ENCODE measurements at places on chromosomes 3 and 15.

DNA sequence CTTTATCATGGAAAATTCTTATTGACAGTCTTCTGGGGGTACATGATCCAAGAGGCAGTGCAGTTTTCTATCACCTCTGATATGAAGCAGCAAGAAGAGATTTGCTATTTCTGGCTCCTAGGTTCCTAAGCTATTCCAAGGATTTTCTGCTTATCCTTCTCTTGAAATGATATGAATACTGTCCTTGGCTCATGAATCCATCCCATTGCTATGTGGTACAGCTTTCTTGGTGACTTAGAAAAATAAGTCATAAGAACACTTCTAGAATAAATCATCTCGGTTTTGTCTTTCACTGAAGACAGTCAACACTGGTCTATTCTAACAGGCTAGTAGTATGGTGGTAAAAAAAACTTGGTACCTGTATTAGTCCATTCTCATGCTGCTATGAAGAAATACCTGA is 333.6 kb upstream of the RASGRP1 start:
- DNase-seq, result no peak

DNA sequence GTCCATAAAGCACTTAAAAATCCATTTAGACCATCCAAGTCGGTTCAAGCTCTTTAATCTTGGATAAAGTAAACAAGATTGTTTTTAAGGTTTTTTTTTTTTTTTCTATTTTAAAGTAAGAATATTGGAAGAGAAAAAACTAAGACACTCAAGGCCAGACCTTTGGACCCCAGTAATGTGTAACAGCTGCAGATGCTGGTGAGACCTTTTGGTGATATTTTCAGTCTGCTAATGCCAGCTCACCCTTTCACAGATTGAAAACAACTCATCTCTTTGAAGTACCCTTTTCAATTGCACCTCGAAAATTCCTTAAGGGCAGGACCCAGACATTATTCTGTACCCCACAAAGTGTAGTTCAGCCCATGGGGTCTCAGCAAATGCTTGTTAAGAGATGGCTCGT is 260.7 kb upstream of the CTNNB1 start:
- DNase-seq, result no peak

- no peak for DNase-seq
Measured at GRCh38 chr15:88012233-88012632, 244.3 kb downstream of the NTRK3 start.

- no peak for DNase-seq
Measured at GRCh38 chr3:46303240-46303639, 50.7 kb upstream of the CCR2 start.

- peak; percentile 32 for DNase-seq
Measured at GRCh38 chr3:45890405-45890804, 4.1 kb downstream of the CCR9 start.

- DNase-seq, result no peak
Measured at GRCh38 chr3:119015942-119016341, 18.7 kb downstream of the IGSF11 start.

GRCh38 chr3:64541803-64542202 is 146.0 kb downstream of the ADAMTS9 start:
- DNase-seq, result no peak

DNA sequence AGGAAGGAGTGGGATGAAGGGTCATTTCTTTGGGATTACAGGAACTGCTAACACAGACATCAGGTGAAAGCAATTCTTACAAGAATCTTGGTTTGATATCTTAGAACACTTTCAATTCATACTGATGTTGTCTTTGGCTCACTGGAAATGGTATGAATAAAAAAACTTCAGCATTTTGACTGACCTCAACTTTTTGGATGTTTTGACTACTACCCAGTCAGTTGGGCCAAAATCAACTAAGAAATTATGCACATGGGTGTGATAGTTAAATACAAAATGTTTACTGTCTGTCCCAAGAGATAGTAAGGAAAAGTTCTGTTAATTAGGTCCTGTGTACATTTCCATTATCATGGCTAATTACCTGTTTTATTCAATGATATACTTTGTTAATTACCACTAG is 165.5 kb upstream of the LRIG1 start:
- no peak for DNase-seq

GRCh38 chr3:9041626-9042025 is 78.4 kb upstream of the RAD18 start:
- no peak for DNase-seq

DNA sequence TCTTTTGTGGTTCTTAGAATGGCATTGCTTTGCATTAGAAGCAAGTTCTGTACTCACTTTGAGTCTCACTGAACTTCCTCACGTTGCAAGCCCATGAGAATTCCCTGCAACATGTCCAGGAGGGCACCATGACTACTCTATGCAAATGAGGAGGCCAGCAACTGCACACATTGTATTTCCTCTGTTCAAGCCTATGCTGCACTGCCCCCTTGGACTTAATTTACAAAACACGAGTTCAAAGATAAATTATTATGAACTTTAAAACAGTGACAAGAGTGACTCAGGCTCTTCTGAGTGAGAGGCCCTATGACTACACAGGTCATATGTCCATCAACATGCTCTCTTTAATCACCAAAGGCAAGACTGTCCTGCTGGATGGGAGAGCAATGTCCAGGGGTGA is 484.2 kb upstream of the ATP11B start:
- DNase-seq, result peak; percentile 46

DNA sequence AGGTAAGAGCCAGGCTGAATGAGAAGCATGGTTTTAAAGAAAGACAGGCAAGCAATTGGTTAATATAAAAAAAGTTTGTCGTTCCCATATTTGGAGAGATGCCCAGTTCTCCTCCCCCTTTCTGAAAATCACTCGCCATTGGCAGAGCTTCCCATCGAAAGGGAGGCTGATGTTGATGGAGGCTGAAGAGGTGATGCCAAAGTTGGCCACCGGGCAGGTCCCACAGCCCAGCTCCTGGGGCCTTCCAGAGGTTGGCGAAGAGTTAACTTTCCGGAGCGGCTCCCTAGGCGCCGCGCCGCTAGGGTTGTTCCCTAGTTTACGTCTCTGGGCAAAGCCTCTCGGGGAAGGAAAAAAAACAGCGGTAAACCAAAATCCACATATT is 793 bp downstream of the PCOLCE2 start:
- DNase-seq, result peak; percentile 6

GRCh38 chr15:94042180-94042928 is 189.0 kb upstream of the MCTP2 start:
- DNase-seq, result peak; percentile 25

DNA sequence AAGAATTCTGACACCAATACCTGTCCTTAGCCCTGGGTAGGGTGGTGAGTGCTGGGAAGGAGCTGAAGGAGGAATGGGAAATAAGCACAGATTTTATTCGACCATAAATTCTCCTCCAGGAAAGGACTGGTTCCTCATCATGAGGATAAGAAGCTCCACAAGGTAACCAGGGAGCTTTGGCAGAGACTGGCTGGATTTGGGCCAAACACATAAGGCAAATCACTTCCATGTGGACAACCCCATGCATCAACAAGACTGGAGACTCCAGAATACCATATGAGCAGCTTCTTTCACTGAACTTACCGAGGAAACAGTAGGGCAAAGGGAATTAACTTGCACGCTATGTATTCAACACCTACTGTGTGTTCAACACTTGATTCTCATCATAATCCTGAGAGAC is 312.5 kb downstream of the NTRK3 start:
- no peak for DNase-seq

DNA sequence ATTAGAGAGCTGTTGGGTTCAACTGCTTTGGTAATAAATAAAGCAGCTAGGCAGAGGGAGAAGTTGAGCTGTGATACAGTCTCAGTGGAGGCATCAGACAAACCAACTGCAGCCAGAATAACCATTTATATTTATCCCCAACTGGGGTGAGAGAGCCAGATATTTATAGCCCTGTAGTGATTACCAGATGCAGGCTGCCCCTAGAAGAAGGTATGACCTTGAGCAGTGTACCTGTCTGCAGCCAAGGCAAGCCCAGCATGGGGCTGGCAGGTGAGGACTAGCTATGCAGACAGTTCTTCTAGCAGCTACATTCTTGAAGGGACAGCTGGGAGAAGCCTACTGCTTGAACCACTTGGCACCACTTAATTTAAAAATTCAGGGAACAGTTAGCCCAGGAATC is 144.4 kb upstream of the EPHA3 start:
- no peak for DNase-seq

GRCh38 chr3:39254806-39255449 is 24.9 kb downstream of the CX3CR1 start:
- DNase-seq, result peak; percentile 30

DNA sequence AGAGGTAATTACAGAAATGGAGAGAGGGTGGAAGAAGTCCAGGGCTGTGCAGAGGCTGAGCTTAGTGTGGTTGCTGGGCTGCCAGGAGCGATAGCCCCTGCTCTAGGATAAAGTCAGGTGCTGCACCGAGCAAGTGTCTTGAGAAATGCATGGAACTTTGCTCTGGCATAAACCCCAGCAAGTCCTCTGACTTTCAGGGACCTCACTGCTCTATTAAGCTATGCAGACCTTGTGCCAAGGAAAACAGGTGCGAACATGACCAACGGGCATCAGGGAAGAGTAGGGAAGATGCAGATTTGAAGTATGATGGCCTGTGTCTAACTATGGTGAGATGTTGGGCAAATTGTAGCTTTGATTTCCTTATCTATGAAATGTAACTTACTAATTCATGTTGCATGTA is 416.8 kb downstream of the NR2F2 start:
- DNase-seq, result no peak

DNA sequence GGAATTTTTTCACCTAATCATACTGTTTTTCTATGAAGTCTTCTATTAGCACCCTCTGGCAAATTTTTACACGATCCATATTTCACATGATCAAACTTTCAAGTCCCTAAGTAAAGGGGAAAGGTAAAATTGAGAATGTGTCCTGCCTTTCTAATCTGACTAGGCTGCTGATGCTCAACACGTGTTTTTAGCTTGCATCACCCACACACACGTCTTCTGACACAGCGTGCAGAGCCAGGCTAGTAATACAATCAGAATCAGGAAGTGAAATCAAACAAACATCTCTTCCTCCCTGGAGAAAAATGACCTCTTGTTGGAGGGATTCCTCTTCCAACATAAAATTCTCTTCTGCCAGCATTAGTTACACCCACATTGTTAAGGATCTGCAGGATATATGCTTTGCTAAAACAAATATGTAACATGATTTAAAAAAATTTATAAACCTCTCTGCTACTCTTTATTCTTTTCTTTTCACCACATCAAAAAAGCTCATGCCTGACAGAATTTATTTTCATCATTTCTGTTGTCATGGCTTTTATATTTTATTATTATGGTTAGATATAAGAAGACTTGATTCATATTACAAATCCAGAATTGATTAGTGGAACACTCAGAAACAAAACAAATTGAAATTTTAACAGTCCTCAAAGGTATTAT is 122.4 kb downstream of the RAP2B start:
- peak; percentile 92 for DNase-seq

DNA sequence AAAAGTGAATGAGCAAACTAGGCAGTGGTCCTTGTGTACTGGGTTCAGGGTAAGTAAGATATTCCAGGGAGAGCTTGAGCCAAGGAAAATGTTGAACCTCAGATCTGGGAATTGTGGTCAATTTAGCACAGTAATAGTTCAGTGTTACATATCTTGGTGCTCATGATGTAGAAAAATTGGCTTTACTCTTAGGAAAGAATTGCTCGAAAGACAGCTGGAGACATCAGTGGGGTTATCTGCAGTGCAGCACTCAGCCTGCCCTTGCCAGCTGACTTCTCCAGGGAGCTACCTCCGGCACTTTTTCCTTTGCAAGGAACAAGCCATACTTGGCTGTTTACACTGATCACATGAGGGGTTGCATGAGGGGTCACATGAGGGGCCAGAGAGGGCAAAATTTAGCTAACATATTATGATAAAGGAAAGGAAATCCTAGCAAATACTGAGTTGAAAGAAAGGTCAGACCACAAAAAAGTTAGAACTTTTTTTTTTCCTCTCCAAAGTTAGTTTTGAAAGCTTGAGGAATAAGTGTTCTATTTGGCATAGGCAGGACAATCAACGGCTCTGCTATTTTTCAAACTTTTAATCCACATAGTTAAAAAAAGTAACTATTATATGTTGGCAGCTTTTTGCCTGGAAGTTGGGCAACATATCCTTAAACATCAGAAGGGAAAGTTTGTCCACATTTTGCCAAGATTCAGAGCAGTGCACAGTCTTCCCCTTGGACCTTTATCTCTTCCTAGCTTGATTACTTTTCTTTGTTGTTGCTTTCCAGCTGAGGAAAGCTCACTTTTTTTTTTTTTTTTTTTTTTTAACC is 92.4 kb downstream of the COL6A6 start:
- no peak for DNase-seq

- DNase-seq, result peak; percentile 36
Measured at GRCh38 chr3:195401943-195402342, 40.9 kb downstream of the ACAP2 start.

DNA sequence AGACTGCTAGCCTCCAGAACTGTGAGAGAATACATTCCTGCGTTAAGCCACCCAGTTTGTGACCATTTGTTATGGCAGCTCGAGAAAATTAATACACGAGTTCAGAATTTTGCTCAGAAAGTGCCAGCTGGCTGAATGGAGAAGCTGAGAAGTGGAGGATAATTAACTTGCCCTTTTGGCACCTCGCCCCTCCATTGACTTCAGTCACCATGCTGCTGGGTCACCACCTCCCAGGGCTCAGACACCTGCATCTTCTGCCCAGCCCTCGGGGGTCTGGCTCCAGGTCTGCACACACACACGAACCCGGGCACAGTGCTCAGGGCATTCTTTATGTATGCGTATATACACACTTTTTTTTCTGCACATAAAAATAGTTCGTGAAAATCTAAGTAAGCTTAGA is 32.0 kb downstream of the AMOTL2 start:
- no peak for DNase-seq

GRCh38 chr3:149575961-149576564 is 81.8 kb downstream of the WWTR1 start:
- peak; percentile 100 for DNase-seq

DNA sequence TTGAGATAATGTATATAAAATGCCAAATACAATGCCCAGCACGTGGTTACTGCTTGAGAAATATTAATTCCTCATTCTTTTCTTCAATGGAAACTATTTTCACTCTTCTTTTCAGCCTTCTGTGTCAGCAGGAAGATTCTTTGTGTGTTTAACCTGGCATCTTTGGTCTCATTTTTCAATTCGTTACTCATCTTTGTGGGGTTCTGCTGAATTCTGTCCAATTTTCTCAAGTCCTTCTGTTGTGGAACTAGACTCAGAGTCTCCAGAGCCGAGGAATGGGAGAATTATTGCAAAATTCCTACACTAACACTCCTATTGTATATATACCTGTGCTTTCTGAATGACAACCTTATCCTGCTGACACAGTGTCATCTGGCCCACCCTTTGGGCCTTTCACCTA is 96.8 kb upstream of the RGMA start:
- DNase-seq, result no peak

- peak; percentile 59 for DNase-seq
Measured at GRCh38 chr15:62809115-62809967, 233.2 kb upstream of the TPM1 start.

DNA sequence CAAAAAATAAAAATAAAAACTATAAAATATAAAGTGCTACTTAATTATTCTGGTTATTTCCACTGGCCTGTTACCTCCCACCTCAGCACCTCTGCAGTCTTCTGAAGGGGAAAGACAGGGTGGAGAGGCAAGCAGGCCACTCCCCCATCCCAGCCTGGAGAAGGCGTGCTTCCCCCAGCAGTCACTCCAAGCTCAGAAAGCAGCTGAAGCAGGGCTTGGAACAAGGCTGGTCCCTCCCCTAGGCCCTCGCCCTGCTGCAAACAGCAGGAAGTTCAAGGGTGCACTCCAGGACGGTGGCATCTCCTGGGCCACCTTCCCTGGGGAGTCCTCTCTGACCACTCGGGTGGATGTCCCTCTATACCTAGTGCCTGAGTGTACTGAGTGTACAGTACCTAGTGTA is 21.4 kb downstream of the CACNA2D2 start:
- no peak for DNase-seq

Measured in bronchial epithelial cell (primary cell).